ENCODE measurements at places on chromosomes 5 and 9.

GRCh38 chr9:91273853-91274552, 87.7 kb downstream of the AUH start:
- no peak for DNase-seq

- no peak for DNase-seq
These were observed 5.4 kb upstream of the NRARP start for GRCh38 chr9:137307255-137308056.

DNA sequence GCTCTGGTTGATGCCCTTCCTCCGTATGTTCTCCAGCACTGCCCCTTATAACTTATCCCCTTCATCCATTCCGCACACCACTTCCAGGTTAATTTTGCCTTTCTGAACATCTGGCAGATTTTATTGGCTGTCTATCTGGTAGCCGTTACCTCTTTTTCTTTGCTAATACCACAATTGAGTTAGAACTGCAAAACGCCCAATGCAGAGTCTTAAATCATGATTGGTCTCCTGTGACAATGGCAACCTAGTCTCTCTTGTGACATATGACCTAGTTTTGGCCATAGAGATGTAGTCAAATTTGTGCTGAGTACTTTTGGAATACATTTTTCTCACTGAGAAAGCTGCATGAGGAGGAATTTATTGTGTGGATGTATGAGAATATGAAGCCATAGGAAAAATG, 365.7 kb upstream of the PRR16 start:
- DNase-seq, result no peak

GRCh38 chr9:75369989-75370388, 281.7 kb downstream of the OSTF1 start:
- DNase-seq, result no peak
